ENCODE measurements at places on chromosomes 3 and 15.
A peak's percentile ranks its signal among the peaks of the same experiment; 100 is the strongest.

DNA sequence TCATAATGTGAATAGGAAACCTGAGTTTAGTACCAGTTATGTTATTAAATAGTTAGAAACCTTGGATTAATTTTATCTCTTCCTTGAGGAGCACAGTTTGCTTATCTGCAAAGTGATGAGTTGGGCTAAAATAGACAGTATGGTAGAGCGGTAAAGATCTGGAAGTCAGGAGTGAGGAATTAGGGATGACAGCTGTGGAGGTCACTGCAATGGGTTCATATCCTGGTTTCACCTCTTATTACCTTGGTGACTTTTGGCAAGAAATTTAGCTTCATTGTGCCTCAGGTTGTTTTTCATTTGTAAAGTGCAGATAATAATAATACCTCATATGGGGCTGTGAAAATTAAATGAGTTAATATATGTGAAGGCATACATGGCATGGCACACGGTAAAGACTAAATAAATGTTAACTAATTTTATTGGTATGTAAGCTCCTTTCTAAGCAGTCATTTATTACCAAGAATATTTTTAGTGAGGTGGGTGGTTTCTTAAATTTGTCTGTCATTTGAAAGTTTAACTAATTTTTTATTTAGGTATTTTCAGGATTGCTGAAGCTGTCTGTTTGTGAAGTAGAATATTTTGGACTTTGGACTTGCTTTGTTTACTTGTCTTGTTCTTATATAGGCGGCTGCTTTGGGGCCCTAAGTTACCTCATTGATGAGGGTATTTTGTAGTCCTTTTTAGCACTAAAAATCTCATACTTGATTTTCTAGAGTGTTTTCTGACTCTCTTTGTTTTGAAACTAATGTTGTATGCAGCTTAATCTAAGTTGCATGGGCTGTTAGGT, 41.8 kb downstream of the SLMAP start:
- no peak for DNase-seq

GRCh38 chr3:170740726-170741591, 129.0 kb downstream of the RPL22L1 start:
- DNase-seq: no peak

DNA sequence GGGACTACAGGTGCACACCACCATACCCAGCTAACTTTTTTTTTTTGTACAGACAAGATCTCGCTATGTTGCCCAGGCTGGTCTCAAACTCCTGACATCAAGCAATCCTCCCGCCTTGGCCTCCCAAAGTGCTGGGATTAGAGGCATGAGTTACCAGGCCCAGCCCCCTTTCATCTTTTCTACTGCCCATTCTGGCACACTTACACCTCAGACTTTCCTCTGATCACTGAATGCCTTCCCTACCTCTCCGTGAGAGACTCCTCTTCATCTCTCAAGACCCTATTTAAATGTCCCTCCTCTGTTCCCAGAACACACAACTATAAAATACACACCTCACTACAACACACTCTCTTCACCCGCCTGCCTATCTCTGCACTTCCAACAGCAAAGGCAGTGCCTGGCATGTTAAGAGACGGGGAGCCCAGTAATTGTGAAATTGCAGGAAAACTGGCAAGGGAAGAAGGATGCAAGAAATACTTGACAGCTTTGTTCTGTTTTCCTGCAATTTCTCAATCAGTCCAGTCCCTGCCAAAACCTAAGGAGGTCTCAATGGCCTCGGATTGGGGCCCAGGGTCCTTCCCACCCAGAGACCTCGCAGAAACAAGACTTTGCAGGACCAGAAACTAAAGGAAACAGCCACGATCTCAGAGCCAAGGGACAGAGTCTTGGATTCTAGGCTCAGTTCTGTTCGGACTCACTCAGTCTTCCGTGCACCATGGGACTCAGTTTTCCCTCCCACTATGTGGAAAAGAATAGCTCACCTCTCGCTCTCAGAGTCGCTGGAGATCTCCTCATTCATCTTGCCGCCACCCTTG, 849 bp downstream of the RRP9 start:
- no peak for DNase-seq

DNA sequence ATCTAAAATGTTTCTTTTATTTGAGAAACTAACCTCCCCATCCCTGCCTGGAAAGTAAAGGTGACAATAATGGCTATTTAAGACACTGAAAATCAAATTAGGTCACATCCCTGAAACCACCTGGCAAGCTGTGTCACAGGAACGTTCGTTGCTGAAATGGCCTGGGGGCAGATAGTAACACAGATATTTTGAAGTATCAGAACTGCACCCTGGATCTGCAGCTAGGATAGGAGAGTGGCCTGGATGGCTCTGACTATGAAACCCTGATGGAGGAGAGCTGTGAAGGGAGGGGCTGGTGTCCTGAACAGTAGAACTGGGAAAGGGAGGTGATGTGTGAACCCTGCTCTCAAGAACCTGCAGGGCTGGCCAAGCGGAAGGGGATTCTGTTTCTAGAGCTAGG, 648.3 kb upstream of the CFAP20DC start:
- DNase-seq: no peak

GRCh38 chr3:39970982-39971381, 161.6 kb downstream of the MYRIP start:
- DNase-seq: no peak

DNA sequence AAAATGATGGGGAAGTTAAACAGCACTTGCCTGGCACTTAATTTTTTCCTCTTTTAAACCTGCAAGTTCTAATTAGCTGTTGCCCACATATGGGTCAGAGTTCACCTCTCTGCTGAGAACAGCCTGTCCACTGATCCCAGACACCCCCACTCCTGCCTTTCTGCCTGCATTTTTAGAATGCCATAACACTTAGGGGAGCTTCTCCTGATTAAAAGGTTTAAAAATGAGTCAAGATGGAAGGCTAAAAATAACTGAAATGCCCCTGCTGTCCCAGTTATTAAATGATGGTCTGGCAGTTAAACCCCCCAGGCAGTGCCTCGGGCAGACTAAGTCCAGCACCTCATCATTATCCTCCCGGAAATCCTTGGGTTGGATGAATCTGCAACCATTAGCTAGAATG, 913.6 kb upstream of the ARPP21 start:
- DNase-seq: no peak

DNA sequence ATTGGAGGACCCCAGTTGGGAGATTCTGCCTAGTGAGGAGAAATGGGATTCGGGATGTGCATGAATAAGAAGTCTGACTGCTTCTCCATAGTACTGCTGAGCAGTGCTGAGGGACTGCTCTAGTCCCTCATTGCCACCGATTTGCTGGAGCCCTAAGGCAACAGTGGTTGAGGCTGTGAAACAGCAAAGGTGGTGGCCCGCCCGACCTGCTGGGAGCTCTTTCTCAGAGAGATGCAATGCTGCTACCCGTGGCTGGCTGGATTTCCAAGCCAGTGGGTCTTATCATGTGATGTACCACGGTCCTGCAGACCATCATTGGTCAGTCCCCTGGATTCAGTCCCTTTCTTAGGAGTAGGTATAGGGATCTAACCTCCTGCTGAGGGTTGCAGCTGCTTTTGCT, 42.6 kb upstream of the GCSAM start:
- no peak for DNase-seq

DNA sequence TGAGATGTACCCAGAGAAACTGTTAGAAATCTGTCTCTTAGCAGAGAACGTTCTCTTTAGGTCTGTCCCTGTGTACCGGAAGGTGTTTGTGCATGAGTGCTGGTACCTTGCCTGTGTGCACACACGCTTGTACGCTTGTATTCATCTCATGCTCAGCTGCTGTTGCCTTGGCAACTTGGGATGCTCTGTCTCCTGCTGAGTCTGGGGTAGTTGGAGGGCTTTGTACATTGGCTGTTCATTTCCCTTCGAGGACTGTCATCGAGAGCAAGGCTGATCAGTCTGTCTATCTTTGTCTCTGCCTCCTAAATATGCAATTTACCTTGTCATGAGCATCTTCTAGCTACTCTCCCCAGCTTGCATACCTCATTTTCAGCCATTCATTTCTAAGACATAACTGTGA, 147.2 kb downstream of the SLCO3A1 start:
- no peak for DNase-seq

DNA sequence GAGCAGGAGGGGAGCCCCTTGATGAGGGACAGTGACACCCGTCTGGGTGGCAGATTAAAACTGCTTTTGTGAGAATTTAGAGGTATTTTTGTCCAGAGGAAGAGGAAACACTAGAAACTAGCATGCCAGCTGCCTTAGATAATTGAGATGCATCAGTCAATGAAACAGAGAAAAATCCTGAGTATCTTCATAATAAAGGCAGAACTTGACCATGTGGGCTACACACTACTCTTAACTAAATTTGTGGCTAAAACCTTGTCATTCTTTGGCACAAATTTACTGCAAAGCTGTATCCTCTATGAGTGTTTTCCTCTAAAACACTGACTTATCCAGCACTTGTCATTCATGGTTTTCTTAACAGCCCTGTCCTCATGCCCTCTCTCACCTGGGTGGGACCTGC, 259.7 kb upstream of the TPM1 start:
- DNase-seq: no peak

- no peak for DNase-seq
Observed at GRCh38 chr15:45821390-45821789, 186.6 kb downstream of the SQOR start.

DNA sequence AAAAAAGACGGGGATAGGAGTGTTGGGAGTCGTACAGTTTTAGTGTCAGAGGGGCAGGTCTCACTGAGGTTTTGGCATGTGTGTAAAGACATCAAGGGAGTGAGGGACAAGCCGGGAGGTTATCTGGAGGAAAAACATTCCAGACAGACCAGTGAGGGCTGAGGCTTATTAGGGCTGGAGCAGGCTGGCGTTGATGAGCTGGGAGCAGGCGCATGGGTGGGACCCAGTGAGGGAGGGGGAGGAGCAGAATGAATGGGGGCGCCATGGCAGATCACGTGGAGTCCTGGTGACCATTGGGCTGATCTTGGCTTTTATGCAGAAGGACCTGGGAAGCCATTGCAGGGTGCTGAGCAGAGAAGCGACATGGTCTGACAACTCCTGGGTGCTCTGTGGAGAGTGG, 180.2 kb downstream of the SLCO3A1 start:
- DNase-seq: no peak

- peak; percentile 38 for DNase-seq
Observed at GRCh38 chr3:99023590-99024192, 122.2 kb upstream of the DCBLD2 start.

DNA sequence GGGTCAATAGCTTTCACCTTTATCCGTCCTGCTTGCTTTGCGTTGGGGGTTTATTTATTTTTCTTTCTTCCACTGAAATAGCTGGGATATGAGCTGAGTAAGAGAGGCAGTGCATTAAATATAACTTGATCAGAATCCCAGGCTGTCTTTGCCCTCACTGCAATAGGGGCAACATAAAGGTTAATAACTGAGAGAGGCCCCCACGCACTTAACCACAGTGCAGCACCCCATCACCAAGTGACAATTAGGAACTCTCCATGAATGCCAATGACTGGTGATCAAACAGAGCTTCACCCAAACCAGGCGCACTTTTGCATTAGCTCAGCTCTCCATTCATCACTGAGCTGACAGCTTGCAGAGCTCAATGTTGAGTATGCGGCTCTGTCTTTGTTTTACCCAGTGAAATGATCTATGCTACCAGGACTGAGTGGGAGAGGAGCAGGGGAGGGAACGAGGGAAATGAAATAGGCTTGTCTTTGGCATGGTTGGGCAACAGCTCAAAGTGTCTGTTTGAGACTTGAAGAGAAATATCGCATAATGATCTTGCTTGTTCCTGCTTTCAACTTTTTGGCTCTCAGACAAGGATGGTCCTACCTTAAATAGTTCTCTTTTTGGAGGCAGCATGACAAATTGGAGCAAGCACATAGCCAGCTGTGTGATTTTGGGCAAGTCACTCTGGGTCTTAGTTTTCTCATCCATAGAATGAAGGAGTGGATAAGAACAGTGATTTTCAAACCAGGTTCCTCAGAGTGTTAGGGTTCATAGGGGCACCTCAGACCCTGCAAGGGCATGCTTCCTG, 14.5 kb upstream of the GLCE start:
- DNase-seq: no peak

DNA sequence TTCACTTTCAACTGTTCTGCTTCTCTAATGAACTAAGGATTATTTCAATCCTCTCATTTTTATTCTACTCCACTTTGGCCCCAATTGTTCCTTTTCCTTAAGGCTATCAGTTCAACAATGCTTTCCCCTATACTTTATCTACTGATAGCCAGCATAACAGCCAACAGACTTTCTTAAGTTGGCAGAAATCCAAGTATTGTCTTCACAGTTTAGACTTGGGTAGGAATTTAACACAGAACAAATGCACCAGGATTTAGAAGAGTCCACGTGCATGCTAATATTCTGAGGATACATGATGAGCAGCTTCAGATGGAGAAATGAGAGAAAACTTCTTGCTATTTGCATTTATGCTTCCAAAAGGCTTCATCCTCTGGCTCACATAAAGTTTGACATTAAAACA, 54.8 kb downstream of the FBN1 start:
- no peak for DNase-seq
